ENCODE measurements at places on chromosomes 13 and 19.

- DNase-seq: no peak
Measured at GRCh38 chr13:103224804-103225203, 158.6 kb upstream of the SLC10A2 start.

DNA sequence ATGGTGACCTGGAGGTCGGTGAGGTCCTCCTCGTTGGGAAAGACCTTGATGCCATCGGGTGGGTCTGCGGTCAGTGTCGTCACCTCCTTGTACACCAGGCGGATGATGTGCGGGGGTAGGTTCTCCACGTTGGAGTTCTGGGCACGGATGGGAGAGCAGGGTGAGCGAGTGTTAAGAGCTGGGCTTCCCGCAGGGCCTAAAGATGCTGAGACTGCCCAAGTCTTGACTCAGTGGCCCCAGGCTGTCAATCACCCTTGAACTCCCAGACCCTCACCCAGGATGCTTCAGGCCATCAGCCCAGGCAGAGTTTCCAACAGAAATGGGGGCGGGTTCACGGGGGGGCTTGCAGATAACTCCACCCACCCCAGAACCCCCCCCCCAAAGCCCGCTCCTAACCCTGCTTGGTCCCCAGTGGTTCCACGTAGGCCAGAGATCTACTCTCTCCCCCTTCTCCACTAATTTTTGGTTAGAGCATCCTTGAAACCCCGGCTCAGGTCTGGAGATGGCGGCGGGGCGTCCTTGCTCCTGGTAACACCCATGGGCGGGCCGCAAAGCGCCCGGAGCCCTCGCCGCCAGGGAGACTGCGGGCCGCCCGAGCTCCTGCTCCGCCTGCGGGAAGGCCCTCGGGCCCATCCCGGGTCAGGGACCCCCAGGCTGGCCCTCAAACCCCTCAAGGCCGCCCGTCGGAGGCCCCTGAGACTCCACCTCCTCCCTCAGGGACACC lies 600 bp downstream of the UBE2S start:
- DNase-seq: peak; percentile 70

GRCh38 chr19:32181216-32181920 lies 164.0 kb upstream of the ZNF507 start:
- DNase-seq: no peak

GRCh38 chr13:23707674-23708073 lies 137.5 kb downstream of the TNFRSF19 start:
- no peak for DNase-seq

DNA sequence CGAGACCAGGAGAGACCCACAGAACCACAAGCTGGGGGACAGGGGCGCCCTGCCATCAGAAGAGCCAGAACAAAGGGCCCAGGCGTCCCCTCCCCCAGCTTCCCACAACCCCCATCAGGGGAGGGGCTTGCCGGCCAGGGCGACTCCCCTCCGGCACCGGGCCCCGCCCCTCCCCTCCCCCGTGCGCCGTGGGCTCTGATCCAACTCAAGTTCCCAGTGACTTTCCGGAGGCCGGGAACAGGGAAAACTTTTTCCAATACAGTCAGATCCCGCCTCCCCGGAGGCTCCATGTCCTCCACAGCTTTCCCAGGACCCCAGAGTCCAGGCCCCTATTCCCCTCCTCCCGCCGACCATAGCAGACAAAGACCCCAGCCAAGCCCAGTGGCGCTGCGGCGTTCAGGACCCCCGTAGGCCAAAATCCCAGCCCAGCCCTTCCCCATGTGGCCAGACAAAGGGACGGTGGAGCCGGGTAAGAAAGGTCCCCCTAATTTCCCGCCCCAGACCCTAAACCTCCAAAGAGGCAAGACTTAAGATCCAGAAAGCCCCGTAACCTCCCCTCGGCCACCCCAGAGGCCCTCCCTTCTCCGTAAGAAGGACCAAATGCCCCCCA lies 673 bp downstream of the TEAD2 start:
- DNase-seq: peak; percentile 78

DNA sequence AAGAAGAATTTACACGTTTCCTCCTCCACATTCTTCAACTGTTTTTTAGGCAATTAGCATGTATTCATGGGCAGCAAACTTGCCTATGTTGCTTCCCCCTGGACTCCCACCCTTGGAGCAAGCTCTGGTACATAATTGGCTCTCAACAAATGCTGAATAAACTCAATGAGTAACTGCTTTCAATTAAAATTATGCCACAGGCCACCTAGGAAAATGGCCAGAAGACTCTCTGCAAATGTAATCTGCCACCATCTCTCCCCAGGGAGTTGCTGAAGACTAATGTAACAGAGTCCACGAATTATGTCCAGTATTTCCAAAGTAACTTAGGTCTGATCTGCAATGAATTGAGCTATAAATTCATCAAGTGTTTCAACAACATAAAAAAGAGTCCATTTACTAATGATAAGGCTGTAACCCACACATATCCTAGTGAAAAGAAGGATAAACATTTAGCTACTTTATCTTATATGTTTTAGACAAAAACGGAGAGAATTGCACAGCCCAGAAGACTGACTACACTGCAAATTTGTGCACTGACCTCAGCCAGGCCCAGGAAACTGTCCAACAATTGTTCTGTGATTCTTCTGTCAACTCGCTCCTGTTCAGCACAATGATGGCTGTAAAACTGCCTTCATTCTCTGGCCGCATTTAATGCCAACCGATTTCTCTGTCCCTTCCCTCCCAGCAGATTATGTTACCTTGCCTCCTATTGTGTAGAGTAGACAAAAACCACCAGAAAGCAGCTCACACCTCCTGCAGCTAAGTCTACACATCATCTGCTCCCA lies 808.6 kb upstream of the ARGLU1 start:
- no peak for DNase-seq

GRCh38 chr13:23921451-23921888 lies 24.2 kb upstream of the C1QTNF9B start:
- no peak for DNase-seq

GRCh38 chr13:67267136-67267535 lies 37.0 kb upstream of the PCDH9 start:
- no peak for DNase-seq

DNA sequence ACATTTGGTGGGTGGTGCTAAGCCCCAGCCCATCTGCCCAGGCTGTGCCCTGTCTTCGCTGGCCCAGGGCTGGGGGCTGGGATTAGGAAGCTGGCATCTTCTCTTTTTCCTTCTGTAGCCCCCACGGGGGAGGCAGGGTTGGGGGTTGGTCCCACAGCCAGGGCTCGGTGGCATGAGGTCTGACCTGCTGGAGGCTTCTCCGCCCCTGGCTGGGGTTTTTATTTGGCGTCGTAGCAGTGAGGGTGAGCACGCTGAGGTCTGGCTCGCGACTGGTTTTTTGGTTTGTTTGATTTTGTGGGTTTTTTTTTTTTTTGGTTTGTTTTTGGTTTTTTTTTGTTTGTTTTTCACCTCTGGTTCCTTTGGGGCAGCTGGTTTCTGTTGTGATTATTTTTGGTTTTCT lies 14.7 kb downstream of the ZNF574 start:
- no peak for DNase-seq

GRCh38 chr19:56189785-56190184 lies 7.8 kb downstream of the ZSCAN5B start:
- no peak for DNase-seq

DNA sequence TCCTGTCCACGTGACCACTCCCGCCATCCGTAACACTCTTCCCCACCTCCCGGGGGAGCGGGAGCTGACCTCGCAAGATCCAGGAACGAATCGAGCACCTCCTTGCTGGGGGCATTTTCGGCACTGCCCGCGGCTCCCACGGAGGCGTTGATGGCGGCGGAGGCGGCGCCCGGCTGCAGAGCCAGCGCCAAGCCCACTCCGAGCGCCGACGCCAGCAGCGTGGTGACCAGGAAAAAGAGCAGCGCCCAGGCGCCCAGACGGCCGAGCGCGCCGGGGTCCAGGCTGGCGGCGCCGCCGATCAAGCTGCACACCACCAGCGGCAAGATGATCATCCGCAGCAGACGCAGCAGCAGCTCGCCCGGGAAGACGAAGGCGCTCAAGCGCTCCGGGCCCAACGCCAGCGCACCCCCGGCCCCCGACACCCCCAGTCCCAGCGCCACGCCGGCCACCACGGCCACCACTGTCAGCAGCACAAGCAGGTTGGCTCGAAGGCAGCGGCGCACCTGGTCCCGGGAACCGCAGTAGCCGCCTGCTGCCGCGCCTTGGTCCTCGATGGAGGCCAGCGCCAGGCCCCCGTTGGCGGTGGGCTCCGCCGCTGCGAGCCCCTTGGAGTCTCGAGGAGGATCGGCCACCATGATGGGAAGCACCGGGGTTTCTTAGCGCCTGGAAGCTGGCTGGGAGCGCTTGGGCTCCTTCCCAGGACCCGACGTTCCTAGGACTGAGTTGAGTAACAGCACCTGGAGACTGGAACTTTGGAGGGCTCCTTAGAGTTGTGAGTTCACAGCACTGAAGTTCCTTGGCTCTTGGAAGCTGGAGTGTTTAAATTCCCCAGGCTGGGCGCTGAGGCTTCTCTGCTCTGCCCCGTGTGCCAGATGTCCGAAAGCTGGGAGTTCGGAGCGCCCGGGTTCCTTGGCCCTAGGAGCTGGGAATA lies 798 bp downstream of the SLC1A5 start:
- DNase-seq: peak; percentile 70

DNA sequence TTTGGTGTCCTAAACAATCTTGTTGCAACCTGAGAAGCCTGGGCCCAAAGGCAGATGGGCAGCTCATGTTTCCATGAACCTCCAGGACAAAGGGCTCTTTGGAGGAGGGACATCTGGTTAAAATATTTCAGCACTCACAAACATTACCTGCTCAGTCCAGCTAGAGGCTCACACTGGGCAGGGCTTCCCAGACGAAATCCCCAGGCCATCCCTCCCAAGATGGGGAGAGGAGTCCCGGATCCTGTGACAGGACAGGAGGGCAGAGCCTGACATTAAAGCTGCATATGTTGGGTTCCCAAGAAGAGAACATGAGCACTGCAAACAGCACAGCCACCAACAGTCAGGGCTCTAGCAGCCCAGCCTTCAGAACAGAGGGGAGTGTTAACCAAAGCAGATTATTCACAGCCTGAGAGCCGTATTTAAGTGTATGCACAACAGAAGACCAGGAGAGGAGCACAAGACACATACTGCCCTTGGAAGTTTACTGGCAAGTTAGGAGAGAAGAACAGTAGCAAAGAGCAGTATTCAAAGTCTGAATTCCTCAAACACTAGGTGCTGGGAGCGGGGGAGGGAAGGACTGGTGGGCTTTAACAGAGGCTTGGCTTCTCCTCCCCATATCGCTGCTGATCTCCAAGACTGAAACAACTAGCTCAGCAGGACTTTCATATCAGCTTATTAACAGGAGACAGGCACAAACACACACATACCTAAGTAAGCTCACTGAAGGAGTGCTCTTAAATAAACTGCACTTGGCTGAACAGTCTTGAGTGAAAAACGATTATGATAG lies 12.3 kb downstream of the ATP7B start:
- no peak for DNase-seq

DNA sequence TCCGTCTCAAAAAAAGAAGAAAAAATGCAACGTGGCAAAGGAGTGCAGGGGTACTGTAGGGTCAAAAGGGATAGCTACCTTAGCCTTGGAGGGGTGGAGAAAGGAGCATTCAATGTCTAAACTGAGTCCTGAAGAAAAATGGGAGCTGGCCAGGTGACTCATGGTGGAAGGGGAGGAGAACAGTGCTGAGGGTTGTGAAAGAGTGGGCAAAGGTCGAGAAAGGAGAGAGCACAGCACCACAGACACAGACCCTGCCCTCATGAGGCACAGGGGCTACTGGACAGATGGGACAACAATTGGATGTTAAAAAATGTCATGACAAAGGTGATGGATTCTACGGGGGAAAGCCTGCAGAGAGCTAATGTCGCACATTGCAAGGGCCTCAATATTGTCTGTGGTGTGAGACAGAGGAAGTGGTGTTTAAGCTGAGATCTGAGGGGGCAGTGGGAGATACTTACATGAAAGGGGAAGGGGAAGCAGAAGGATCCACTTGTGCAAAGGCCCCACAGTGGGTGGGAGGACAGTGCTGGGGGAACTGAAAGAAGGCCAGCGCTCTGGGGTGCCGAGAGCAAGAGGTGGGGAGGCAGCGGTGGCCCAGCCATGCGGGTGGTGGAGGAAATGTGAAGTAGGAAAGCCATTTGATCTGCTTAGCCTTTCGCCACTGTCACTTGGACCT lies 42.9 kb upstream of the URAD start:
- DNase-seq: peak; percentile 66

- DNase-seq: no peak
Measured at GRCh38 chr13:70842062-70842644, 733.9 kb upstream of the KLHL1 start.

- peak; percentile 73 for DNase-seq
Measured at GRCh38 chr19:11382898-11383705, 1.0 kb downstream of the EPOR start.
